GM13976 (cell line): ENCODE measurements at places on chromosomes 16 and 17.

- DNase-seq: no peak
These were observed 28.5 kb upstream of the SLC7A5 start for GRCh38 chr16:87897521-87898505.

- no peak for DNase-seq
These were observed 13.9 kb downstream of the MIS12 start for GRCh38 chr17:5500247-5500588.

DNA sequence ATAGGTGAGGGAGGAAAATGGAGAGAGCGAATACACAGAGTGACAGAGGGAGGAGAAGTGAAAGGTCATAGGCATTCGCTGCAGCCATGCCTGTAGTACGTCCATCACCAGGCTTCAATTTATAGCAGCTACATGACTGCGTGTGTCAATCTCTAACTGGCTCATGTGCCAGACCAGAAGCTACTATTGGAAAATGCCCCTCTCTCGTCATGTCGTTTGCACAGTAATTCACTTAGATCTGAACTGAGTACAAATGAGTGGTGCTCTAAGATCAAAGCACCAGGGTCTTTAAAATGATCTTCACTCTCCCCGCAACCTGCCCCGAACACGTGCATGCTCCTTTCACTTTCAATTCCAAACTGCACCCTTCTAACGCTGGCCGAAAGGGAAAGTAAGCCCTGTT lies 51.3 kb downstream of the ADCY9 start:
- no peak for DNase-seq

DNA sequence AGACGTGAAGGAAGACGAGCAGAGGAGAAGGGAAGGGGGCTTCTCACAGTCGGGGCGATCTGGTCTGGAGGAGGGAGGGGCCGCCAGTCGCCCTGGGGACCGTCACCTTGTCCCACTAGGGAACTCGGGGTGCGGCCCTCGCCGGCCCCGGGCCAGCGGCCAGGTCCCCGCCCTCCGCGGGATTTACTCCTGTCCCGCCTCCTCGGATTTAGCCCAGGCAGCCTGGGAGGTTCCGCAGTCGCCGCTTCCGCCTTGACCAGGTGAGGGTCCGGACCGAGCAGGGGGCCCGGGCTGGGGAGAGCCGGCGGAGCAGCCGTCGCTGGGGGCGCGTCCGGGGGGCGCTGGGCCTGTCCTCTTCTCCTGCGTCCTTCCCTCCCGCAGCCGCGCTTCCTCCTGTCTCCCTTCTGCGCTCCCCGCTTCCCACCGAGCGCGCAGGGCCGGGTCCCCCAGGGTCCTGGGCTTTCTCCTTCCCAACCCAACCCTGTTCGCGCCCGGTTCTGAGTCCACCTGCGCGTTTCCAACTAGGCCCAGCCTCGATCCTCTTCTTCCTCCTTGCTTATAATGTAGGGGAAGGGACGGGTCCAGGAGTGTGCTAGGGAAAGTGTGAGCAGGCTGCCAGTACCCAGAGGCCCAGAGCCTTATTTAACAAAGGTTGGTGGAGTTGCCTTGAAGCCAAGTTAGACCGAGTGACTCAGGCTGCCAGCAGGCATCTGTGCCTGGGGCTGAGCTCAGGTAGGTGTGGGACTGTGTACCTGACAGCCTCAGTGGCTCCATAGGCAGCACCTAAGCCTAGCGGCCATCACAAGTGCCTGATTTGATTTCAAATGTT lies at the start of gene TNK1:
Gene TNK1, plus strand, starts transcription at position 235 of the 829 bp plus-strand sequence. CDS start 1,838 bp downstream, outside the sequence.
- DNase-seq: no peak

DNA sequence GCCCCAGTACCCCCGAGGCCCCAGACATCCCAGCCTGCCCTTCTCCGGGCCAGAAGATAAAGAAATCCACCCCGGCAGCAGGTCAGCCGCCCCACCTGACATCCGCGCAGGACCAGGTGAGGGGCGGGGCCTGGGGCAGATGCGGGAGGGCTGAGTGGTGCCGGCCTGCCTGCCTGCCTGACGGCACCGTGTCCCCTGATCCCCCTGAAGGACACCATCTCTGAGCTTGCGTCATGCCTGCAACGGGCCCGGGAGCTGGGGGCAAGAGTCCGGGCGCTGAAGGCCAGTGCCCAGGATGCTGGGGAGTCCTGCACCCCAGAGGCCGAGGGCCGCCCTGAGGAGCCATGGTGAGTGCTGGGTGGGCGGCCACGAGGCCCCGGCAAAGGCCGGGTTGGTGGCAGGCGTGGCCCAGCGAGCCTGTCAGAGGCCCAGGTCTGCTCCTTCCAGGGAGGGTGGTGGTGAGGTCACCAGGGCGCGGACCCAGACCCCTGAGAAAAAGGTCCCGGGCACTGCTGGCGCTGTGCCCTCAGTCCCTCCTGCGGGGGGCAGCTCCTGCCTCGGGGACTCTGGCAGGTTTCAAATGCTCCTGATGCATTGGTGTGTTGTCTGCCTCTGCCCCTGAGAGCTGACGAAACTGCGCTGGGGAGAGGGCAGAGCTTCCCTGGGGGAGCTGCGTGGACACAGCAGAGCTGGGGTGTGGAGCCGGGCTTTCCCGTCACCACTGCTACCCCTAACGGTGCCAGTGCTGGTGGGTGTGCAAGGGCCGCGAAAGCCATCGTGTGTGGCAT lies 1.2 kb downstream of the CDT1 start:
- DNase-seq: peak; percentile 60

GRCh38 chr17:7992924-7993323 lies 9.5 kb upstream of the GUCY2D start:
- DNase-seq: no peak

DNA sequence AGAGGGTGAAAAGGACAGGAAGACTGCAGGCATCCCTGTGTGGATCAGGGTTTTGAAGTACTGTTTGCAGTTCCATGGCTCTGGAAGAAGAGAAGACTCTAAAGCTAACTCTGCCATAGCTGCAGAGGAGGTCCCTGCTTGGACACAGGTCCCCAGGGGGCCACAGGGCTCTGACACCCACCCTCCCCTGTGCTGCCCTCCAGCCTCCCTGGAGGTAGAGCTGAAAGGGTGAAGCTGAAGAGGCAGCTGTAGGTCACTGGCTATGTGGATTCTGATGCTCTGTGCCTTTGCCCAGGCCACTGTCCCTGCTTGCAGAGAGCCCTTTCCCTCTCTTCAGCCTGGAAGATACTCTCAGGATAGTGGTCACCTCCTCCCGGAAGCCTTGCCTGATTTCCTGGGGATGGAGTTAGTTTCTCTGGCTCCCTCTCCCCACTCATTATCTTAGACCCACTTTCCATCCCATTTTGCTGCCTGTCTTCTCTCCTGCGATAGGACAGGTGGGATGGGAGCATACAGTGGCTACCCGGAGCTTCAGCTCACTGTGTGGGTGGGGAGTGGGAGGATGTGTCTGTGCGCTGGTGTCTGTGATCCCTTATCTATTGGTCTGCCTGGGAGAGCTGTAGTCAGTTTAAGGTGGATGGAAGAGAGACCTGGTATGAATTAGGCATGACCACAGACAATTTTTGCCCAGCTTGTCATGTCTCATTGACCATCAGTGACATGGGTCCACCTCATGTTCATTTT lies 89.8 kb upstream of the TMEM97 start:
- no peak for DNase-seq

DNA sequence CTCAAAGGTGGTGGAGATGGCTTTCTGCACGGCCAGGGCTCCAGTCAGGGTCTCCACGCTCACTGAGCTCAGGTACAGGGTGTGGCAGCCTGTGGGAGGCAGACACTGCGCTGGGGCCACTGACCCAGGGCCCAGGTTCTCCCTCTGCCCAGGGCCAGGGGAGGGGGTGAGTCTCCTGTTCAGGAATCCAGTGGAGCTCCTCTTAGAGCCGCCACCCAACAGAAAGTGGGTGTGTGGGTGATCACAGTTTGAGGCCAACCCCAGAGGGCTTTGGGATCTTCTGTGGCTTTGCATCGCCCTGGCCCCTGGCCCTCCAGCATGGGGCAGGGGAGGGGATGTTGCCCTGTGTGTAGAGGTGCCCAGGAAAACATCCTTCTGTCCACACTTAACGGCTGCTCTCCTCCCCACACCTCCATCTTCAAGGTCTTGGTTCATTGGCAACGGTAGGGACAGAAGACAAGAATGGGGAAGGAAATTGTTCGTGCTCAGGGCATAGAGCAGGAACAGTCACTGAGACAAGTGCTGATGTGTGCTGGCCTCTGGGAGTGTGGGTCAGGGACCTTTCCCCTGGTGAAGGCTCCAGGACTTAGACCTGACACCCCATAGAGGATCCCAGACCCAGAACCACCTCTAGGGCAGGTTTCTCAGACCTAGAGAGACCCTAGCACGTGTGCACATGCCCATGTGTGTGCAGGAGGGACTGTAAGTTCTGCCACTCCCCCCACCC lies 21.5 kb downstream of the TNS4 start:
- no peak for DNase-seq
